Activated effector memory CD4-positive, alpha-beta T cell treated with anti-CD3 and anti-CD28 coated beads, Interleukin-2, amount 50 U/mL, for 16 hours (primary cell): ENCODE measurements at places on chromosomes 12 and 14.

- DNase-seq: no peak
Measured at GRCh38 chr12:89084751-89085150, 267.6 kb downstream of the DUSP6 start.

- no peak for DNase-seq
Measured at GRCh38 chr12:57868851-57869268, 22.3 kb upstream of the CTDSP2 start.

- DNase-seq: no peak
Measured at GRCh38 chr12:113820309-113820708, 145.8 kb downstream of the RBM19 start.

DNA sequence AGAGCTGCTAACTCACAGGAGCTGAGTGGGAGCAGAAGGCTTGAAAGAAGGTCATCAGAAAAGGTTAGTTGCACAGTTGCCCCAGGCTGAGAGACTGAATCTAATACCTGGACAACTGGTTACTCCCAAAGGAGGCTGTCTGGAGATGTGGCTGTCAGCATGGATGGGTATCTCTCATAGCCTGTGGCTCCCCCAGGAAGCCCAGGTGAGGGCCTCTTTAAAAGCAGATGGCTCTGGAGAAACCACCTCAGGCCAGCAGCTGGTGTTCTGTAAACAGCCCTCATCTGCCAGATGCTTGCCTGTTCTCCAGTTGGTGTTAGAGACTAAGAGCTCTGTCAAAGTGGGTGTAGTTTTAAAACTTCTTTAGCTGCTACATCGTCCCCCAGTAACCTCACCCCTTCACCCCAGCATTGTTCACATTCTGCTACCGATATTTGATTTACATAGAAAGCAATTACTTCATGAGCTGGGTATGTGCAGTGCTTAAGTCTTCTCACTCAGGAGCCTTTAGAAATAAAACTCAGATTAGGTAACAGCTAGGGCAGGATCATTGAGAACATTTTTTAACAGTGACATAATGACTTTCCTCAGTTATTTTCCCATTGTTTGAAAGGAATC is 25.8 kb downstream of the DACT1 start:
- no peak for DNase-seq

DNA sequence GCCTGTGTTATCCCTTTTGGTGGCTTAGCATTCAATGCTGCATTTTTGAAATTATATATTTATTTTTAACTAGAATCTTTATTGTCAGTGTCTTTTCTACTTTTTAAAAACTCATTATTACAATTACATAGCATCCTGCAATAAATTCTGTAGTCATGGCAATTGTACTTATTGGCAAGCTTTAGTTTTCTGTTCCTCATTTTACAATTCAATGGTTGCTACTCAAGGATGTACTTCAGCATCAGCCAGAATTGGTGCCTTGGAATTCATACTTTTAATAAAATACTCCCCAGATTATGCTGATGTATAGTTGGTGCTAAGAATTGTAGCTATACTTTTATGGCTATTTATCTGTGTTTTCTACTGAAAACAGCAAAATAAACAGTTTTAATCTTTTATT is 1756.8 kb upstream of the SEL1L start:
- no peak for DNase-seq

DNA sequence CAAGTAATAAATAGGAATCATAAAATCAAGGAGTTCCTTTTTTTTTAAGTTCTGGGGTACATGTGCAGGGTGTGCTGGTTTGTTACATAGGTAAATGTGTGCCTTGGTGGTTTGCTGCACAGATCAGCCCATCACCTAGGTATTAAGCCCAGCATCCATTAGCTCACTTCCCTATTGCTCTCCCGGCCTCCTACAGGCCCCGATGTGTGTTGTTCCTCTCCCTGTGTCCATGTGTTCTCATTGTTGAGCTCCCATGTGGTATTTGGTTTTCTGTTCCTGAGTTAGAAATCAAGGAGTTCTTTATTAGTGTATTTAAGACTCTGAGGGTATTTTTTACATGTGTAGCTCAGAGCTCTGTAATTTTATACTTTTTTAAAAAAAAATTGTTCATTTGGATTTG is 86.0 kb downstream of the SCFD1 start:
- no peak for DNase-seq

- no peak for DNase-seq
Measured at GRCh38 chr14:103714063-103714724, 1.1 kb downstream of the XRCC3 start.

- no peak for DNase-seq
Measured at GRCh38 chr14:54788701-54789100, 113.9 kb downstream of the GCH1 start.

DNA sequence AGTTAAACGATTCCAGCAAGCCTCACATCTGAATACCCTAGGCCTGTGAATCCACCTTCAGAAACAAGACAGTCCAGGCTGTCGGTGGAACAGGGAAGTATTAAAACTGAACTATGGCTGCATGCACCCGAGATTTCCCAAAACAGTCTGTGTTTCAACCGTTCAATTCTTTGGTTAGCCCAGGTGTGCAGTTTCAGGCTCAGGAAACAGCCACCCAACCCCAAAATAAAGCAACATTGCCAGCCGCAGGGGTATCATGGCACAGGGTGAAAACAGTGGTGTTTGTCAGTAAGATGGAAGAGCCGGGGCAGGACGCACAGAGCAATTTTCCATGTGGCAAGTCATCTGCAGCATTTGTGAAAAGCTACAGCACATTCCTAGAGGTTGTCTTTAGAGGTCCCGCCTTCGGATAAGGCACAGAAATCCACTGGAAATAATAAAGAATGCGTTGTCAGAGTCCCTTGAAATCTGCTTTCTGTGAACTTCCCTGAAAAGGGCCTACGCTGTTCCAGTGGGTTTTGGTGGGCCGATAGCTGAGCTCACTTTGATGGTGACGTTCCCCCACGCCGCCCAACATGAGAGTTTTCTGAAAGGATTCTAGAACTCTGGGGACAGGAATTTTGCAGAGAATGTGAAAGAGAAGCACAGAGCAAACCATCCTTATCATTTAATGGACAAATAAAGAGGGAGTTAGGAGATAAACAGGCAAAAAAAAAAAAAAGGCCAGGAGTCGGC is 84.9 kb downstream of the BCL11B start:
- peak; percentile 65 for DNase-seq

- DNase-seq: no peak
Measured at GRCh38 chr12:56213878-56214277, 7.8 kb downstream of the RNF41 start.

- no peak for DNase-seq
Measured at GRCh38 chr14:101236496-101237251, 324.6 kb upstream of the DIO3 start.

DNA sequence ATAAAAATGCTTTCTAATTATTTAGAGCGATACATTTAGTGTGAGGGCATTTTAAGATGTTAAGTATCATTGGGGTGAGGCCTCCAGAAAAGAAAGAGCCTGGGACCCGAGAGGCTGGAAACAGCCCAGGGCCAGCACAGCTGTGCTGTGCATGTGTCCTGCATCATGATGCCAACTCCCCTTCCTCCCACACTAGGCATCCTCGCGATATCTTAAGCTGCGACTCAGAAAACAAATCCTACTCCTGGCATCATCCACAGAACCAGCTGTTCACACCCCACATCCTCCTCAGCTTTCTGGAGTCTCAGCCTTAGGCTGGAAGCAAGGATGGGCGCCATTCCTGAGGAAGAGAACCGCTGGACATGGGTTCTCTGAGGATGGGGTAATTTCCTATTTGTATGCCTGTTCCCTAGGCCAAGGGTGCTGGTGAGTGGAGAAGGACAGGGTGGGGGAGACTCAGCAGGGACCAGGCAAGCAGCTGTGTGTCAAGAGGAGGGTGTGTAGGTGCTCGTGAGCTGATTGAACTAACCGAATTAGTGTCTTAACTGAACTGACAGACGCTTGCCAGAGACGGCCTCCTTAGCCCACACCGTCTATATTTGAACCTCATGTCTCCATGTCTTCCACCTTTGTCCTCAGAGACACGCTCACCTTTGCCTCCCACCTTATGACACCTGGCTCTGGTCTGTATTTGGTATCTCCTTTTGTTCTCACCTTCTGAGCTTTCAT is 15.6 kb upstream of the MCRS1 start:
- no peak for DNase-seq

DNA sequence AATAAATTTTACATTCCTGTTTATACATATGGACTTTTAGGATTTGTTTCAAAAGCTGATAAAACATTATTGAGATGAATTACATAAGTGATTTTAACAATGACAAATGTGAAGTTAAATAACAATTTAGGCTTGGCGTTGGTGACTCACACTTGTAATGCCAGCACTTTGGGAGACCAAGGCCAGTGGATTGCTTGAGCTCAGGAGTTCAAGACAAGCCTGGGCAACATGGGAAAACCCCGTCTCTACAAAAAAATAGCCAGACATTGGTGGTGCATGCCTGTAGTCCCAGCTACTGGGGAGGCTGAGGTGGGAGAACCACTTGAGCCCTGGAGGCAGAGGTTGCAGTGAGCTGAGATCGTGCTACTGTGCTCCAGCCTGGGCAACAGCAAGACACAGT is 7.4 kb downstream of the ACOT2 start:
- DNase-seq: no peak

DNA sequence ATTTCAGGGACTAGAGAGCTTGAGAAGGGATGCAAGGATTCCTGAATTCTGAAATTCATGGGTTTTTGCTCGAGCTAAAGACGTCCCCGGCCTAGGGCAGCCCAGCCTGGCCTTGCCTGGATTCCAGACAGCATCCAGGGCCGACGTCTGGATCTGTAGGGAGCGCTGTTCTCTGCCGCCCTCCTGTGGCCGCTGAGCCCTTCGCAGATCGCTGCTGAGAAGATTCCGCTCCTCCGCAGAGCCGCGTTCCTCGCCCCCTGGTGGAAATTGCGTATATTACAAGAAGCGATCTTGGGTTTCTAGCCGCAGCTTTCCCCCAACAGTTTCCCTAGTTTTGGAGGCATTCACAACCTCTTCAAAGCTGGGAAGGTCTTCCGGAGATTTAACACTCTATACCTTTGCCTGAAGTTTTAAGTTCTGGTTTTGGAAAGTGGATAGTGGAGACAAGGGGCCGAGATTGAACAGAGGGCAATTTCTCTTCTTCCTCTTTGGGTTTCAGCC is 5.1 kb downstream of the CISTR start:
- DNase-seq: peak; percentile 94

DNA sequence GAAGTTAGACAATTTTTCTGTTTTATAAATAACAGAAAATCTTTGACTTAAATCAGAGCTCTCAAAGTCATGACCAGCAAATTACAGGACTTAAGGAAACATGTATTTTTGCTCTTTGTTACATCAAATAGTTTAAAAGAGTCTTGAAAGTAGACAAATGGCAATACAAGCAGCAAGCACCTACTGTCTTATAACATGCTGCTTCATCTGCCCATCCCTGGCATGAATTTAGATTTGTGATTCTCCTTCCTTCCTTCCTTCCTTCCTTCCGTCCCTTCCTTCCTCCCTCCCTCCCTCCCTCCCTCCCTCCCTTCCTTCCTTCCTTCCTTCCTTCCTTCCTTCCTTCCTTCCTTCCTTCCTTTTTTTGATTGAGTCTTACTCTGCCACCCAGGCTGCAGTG is 715.6 kb upstream of the FLRT2 start:
- DNase-seq: no peak

GRCh38 chr14:77682158-77682553 is 25.7 kb downstream of the ALKBH1 start:
- DNase-seq: no peak

DNA sequence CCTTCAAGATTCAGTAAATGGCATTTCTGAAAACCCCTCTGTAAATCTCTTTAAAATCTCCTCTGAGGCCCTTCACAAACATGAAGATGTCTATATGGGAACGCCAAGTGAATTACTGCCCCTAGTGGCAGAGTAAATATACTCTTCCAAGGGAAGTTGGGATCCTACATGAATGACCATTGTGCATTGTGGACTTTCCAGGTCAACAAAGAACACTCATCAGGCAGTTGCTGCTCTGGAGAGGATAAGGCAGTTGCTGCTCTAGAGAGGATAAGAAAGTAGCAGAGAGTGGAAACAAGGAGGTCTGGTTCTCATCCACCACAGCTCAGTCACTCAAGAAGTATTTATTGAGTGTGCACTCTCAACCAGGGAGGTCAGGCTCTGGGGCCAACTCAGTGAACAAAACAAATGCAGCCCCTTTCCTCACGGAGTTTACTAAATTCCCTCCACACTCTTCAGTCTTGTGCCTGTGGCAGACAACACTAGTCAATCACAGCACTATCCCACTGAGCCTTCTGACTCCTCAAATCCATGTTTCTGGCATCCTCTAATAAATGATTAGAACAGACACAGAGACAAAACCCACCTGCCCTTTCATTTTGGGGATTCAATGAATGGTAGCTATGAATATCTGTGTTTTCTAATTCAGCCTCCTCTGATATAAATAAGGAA is 52.9 kb downstream of the SVOP start:
- no peak for DNase-seq

DNA sequence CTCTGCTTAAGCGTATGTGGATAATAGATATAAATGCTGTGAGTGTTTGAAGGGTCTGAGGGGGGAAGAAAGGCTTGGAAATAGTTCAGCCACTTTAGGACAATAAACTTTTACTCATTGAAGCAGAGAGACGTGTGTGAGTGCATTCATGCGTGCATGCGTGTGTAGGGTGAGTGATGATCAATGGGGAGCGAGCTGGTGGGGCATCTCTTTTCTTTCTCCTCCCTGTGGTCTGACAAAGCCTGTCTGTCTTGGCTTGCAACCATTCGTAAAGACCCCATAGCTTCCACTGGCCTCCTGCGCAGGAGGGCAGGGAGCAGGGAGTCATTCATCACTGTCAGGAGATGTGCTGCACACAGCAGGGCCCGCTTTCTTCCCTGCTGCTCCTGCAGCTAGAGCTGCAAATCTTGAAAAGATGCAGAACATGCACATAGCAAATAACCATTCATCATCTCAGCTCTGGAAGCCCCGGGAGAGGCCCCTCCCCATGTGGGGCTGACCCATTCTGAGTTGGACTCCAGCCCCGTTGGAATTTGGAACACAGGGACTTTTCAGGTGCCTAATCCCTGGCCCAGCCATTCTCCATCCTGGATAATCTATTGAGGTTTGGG is 223.2 kb downstream of the PPM1H start:
- no peak for DNase-seq

DNA sequence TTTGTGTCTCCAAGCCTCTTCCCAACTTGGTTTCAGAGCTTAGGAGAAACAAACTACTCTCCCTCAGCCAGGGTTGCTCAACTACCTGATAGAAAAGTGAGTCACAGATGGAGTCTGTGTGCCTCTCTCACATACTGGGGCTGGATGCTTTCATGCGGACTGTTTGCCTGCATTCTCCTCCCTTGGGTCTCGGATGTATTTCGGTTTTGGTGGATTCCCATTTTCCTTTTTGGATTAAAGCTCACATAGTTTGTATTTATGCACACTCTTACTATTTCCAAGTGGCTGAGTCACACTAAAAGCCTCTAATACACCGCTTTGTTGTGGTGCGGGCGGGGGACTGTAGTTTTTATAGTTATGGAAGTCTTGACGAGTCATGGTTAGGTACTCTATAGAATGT is 505.4 kb downstream of the LRFN5 start:
- DNase-seq: no peak

GRCh38 chr12:123351349-123351748 is 13.3 kb downstream of the SBNO1 start:
- DNase-seq: no peak

DNA sequence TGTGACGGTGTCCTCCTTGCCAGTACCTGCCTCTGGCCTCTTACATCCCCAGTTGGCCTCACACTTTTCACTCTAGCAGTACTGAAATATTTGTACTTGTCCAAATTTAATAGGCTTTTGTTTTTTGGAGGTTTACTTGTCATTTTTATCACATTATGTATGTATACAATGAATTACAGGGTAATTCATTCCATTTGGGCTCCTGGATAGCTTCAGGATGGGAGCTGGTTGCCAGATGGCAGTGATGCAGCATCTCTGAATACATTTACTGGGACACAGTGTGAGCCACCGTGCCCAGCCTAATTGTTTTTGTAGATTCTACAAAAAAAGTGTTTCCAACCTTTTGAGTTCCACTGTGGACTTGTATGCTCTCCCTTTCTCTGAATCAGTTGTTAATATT is 13.4 kb downstream of the CCDC77 start:
- DNase-seq: no peak
